Body of pancreas (tissue), 4 donors: ENCODE measurements at places on chromosomes 12 and 14. TPM values are rescaled to one million over a fixed set of nuclear protein-coding genes. Genes with fewer than 3 reads are reported as not detected.

Gene CNOT2
- total RNA-seq: 76.8 TPM

Gene FOXM1
- 0.52 TPM for total RNA-seq

Gene SERPINA1
- total RNA-seq: 86.4 TPM

Gene OVCH1
- not detected for total RNA-seq
